ENCODE measurements at places on chromosomes 7 and 10.

DNA sequence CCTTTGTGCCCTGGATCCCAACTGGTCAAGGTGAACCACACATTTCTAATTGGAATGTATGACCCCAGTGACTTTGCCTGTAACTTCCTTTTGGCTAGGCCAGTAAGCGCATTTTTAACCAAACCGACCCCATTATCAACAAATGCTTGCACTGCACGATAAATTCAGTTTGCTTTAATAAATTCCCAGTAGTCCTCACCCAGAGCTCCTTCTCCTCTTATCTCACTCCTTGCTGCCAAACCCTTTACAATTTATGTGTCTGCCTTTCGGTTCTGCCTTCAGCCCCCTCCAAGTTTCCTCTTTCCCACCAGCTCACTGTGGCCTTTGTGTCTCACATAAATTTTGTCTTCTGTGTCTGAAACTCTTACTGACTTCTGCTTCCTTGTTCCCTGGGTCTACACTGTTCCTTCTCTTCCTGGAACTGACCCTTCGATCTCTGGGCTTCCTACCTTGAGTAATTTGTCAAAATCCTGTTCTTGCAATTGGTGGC, 59.0 kb downstream of the TBXAS1 start:
- no peak for DNase-seq

DNA sequence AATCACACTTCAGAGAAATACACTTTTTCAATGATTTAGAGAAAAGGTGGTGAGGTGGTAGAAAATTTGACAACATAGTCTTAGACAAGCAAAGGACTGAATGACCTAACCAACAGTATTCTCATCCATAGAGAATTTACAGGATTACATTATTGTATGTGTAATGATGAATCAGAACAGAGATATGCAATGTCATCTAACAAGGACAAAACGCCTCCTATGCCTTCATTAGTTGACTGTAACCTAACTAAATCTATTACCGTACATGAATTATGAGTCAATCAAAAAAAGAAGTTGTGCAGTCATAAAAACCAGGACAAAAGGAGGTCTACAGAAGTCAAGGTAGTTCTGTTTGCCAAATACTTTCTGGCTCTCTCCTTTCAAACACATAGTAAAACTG, 66.5 kb downstream of the RAB11FIP2 start:
- no peak for DNase-seq

DNA sequence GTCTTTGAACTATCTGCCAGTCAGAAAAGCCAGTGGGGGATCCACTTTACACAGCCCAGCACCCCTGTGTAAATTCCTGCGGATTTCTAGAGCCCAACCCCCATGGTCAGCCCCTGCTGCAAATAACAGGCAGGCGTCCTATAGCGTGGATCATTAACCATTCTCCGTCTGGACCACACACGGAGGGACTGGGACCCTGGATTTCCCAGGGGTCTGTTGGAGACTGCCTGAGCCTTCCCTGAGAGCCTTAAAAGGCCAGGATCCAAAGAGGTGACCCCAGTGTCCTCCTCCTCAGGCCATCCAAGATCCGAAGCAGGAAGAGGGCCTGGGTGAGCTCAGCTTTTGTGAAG, 11.2 kb upstream of the GRID1 start:
- no peak for DNase-seq

- no peak for DNase-seq
These were observed 594 bp downstream of the ZNF503 start for GRCh38 chr10:75400771-75401568.

DNA sequence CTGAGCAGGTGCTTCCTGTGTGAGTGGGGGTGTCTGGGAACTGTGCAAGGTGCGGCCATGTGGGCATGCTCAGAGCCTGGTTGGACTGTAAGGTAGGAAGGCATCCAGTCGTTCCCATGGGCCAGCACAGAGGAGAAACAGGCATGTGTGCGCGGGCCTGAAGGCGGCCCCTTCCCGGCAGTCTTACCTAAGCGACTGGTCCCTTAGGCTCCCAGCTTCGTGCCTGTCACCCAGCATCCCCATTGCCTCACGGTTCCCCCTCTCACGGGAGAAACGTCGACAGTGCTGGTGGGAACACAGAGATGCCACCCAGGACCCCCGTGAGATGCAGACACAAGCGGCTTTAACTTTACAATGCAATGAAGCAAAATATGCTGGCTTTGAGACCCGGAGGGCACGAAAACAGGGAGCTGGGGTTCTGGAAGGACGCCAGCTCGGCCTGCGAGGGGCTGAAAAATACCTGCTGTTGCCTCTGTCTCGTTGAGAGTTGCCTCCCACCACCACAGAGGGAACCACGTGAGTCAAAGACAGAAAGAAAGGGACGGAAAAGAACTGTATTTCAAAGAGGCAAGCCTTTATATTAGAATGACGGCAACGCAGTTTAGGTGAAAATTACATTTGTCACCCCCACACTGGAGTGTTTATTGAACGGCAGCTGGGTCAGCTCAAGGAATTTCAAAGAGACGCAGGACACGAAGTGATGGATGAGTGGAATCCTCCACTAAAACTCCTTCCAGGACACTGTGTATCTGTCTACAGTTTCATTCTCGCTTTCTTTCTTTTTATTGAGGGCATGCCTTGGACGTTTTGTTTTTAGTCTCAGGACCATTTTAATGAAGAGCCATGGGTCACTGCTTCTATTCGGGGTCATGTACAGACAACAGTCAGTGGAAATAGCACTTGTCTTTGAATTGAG, 128.4 kb downstream of the DNAJB6 start:
- DNase-seq, result no peak

GRCh38 chr10:120039046-120039445, 146.5 kb downstream of the SEC23IP start:
- no peak for DNase-seq

DNA sequence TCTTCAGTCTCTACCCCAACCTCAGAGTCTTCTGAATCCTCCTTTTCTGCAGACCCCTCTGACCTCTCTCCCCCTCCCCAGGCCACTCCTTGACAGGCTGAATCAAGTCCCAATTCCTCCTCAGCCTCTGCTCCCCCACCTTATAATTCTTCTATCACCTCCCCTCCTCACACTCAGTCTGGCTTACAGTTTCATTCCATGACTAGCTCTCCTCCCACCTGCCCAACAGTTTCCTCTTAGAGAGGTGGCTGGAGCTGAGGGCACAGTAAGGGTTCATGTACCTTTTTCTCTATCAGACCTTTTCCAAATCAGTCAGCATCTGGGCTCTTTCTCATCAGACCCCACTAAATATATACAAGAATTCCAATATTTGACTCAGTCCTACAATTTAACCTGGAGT, 14.6 kb upstream of the LRRC61 start:
- no peak for DNase-seq

DNA sequence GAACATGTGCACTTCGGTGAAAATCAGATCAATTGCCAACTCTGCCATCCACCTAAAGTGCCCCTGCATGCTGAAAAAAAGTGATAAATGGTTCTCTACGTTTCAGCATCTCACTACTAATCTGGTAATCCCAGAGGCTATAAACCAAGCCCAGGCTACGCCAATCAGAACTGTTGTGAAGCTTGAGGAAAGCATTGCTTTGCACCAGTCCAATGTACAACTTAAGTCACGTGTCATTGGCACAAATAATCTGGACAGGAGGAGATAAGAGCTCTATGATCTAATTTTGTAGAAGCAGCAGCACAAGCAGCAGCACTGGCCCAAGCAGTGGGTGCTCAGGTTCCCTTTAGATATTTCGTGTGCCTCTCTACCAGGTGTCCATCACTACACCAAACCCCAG, 4.4 kb upstream of the EGR2 start:
- no peak for DNase-seq

DNA sequence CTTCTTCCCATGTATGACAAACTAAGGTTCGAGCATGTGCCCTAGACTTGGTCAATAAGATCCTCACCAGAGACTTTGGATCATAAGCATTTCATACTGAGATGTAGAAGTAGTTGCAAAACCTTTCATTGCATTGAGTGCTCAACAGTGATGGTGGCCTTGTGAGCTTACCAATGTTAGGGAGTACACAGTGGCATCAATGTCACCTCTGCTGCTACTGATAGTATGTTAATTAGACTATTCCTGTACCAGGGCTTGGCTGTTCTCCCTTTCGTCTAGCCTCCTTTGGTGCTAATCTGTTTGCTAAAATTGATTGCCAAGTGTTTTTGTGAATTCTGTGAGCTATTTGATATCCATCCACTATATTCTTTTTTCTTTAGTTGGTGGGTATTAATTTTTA, 264.5 kb upstream of the SEMA3C start:
- no peak for DNase-seq

GRCh38 chr7:13241416-13241815, 554.0 kb downstream of the ARL4A start:
- no peak for DNase-seq

DNA sequence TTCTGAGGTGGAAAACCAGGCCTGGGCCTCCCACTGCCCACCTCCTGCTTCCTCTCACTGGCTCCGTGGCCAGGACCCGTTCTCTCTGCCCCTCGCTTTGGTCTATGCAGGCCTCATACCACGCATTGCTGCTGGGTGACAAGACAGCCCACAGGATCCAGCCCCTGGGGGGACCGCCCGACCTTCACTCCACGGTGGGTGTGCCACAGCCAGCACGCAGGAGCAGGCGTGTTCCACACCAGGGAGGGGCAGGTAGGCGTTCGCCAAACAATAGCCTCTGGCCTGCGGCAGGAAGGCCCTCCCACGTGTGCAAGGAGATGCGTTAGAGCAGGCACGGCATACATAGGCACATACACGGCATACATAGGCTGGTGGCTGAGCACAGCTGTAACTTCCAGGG, 233.4 kb downstream of the WDR37 start:
- DNase-seq, result no peak

GRCh38 chr10:132104471-132105301, 38.9 kb downstream of the JAKMIP3 start:
- no peak for DNase-seq

GRCh38 chr7:19491821-19492452, 216.9 kb downstream of the POLR1F start:
- no peak for DNase-seq

GRCh38 chr10:67772894-67773511, 65.0 kb downstream of the DNAJC12 start:
- DNase-seq, result no peak

DNA sequence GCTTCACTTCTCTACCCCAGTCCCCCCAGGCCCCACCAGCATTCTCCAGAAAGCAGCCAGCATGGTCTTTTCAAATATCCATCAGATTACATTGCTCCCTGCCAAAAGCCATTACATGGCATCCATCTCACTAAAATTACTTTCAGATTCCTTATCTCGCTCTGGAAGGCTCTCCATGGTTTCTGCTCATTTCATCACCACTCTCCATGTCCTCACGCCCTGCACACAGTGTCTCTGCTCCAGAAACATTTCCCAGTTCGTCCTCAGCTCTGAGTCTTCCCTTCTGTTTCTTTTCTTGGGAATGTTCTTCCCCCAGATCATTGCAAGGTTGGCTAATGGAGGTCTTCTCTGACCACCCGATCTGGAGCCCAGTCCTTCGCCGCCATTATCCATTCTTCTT, 499.1 kb downstream of the KCNMA1 start:
- no peak for DNase-seq

- DNase-seq, result no peak
These were observed 25.2 kb downstream of the IRF5 start for GRCh38 chr7:128962899-128963298.

GRCh38 chr7:77649716-77650349, 46.4 kb upstream of the RSBN1L start:
- DNase-seq, result no peak

GRCh38 chr10:90133606-90134005, 432.2 kb downstream of the KIF20B start:
- no peak for DNase-seq

- DNase-seq, result no peak
These were observed 45.4 kb upstream of the MBL2 start for GRCh38 chr10:52818019-52818418.

- no peak for DNase-seq
These were observed 9.1 kb downstream of the CREB3L2 start for GRCh38 chr7:137992550-137993394.

DNA sequence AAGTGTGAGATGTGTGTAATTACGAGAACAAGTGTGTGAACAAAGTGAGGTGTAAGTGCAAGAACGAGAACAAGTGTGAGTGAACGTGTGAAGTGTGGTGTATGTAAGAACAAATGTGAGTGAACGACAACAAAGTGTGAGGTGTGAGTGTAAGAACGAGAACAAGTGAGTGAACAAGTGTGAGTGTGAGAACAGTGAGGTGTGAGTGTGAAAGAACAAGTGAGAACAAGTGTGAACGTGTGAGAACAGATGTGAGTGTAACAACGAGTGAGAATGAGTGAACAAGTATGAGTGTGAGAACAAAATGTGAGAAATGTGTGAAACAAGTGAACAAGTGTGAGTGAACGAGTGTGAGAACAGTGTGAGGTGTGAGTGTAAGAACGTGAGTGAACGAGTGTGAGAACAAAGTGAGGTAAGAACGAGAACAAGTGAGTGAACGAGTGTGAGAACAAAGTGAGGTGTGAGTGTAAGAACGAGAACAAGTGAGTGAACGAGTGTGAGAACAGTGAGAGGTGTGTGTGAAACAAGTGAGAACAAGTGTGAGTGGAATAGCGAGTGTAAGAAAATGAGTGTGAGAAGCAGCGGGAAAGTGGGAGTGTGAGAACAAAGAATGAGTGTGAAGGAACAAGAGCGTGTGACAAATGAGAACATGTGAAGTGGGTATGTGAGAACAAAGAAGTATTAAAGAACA, 47.2 kb downstream of the ESYT2 start:
- DNase-seq, result no peak

DNA sequence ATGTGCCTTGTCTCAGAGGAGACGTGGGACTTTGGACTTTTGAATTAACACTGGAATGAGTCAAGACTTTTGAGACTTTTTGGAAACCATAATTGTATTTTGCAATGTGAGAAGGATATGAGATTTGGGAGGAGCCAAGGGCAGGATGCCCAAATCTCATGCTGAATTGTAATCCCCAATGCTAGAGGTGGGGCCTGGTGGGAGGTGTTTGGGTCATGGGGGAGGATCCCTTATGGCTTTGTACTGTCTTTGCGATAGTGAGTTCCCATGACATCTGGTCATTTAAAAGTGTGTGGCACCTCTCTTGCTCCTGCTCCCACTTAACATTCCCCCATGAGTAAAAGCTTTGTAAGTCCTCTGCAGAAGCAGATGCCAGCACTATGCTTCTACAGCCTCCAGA, 39.2 kb downstream of the DNAJC9 start:
- DNase-seq, result no peak

DNA sequence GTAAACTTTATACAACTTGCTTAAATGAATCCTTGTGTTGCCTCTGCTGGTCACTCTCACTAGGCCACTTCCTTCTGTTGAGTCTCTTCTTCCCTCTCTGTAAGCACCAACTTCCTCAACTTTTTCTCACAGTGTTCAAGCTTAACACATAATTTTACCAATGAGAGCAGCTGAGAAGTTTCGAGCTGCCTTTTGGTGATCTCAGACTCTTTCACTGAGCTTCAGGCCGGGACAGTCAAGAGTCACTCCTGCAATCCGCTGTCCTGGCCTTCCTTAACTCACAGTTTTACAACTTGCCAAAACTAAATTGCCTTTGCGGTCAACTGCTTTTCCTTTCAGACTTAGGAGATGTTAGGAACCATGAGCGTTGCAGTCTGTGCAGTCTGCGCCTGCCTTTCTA, 47.4 kb downstream of the PRPF18 start:
- DNase-seq, result no peak

DNA sequence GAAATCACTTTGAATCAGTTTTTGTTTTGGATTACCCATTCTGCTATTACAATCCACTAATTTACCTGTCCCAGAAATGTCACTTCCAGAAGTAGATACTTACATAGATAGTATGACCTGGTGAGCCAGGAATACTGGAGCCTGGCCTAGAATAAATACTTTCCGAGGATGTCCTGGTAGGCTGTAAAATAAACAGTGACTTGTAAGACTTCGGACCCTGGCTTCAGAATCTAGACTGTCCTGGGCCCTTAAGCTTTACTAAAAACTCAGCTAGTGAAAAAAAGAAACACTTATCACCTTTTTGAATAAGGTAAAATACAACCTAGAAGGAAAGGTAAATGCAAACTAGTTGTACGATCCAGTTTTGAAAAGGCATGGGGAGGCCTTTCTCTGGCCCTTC, 69.5 kb upstream of the AFAP1L2 start:
- DNase-seq, result no peak
